ENCODE measurements at places on chromosomes 6 and 20.

DNA sequence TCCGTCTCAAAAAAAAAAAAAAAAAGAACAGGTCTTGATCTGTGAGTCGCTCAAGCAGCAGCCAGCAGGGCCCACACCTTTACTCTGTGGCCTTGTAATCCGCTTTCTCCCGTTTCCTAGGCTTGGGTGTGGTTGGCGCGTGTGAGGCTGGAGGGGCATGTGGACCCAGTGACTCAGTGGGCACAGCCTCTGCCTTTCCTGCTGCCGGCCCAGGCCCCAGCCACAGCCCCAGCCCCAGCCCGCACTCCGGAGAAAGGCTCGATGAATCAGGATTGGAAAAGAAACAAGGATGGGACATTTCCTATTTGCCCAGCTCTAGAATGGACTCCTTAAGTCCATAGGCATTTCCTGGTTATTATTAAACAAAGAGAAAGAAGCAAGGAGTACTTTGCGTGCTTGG, 4.3 kb downstream of the BHLHE23 start:
- no peaks in the 10 kb centered on the region for H3K36me3 ChIP-seq
- H3K27me3 ChIP-seq: peaks cover 68% of the 10 kb centered on the region
- H3K4me3 ChIP-seq: no peak overlapping the region
- DNase-seq: no peak
- H3K27ac ChIP-seq: no peak overlapping the region

GRCh38 chr6:141728330-141728729, 404.4 kb upstream of the GJE1 start:
- H3K27ac ChIP-seq: no peak overlapping the region
- H3K27me3 ChIP-seq: no peaks in the 10 kb centered on the region

GRCh38 chr6:14025160-14025559, 92.4 kb upstream of the CD83 start:
- H3K36me3 ChIP-seq: no peaks in the 10 kb centered on the region
- DNase-seq: no peak
- no peak overlapping the region for H3K4me3 ChIP-seq
- H3K27me3 ChIP-seq: peaks cover 33% of the 10 kb centered on the region
- H3K27ac ChIP-seq: no peak overlapping the region

GRCh38 chr20:3846378-3846739, 275 bp upstream of the MAVS start:
- H3K4me3 ChIP-seq: peak overlapping the region; percentile 90
- peaks cover 1% of the 10 kb centered on the region for H3K36me3 ChIP-seq
- H3K27me3 ChIP-seq: no peaks in the 10 kb centered on the region
- peaks cover 39% of the 10 kb centered on the region for H3K4me1 ChIP-seq
- no peak for DNase-seq

GRCh38 chr6:158911746-158912480, 88.1 kb downstream of the RSPH3 start:
- peak; percentile 35 for DNase-seq
- no peaks in the 10 kb centered on the region for H3K27me3 ChIP-seq
- peaks cover 49% of the 10 kb centered on the region for H3K4me1 ChIP-seq
- H3K36me3 ChIP-seq: no peaks in the 10 kb centered on the region
- H3K4me3 ChIP-seq: peak overlapping the region; percentile 64

GRCh38 chr6:46325561-46326530, 155.1 kb upstream of the ENPP5 start:
- DNase-seq: peak; percentile 39
- H3K36me3 ChIP-seq: no peaks in the 10 kb centered on the region
- H3K4me1 ChIP-seq: peaks cover 31% of the 10 kb centered on the region
- H3K27me3 ChIP-seq: peaks cover 40% of the 10 kb centered on the region
- H3K4me3 ChIP-seq: no peak overlapping the region

- peaks cover 58% of the 10 kb centered on the region for H3K27me3 ChIP-seq
- H3K4me3 ChIP-seq: no peak overlapping the region
- H3K4me1 ChIP-seq: peaks cover 22% of the 10 kb centered on the region
- peak; percentile 14 for DNase-seq
- H3K27ac ChIP-seq: no peak overlapping the region
Observed at GRCh38 chr20:1816384-1817381, 78.5 kb upstream of the SIRPA start.

- H3K4me3 ChIP-seq: no peak overlapping the region
- no peaks in the 10 kb centered on the region for H3K4me1 ChIP-seq
- no peaks in the 10 kb centered on the region for H3K36me3 ChIP-seq
- no peak overlapping the region for H3K27ac ChIP-seq
- no peak for DNase-seq
- peaks cover 12% of the 10 kb centered on the region for H3K27me3 ChIP-seq
Observed at GRCh38 chr20:51287628-51288413, 254.7 kb downstream of the NFATC2 start.

- H3K36me3 ChIP-seq: peaks cover 2% of the 10 kb centered on the region
- DNase-seq: no peak
- peak overlapping the region; percentile 99 for H3K4me3 ChIP-seq
- peaks cover 45% of the 10 kb centered on the region for H3K4me1 ChIP-seq
- H3K27ac ChIP-seq: peak overlapping the region; percentile 99
Observed at GRCh38 chr20:63895202-63895951, 451 bp downstream of the DNAJC5 start.

GRCh38 chr6:85673198-85674139, 30.8 kb upstream of the SYNCRIP start:
- H3K36me3 ChIP-seq: peaks cover 46% of the 10 kb centered on the region
- H3K4me3 ChIP-seq: no peak overlapping the region
- H3K4me1 ChIP-seq: peaks cover 76% of the 10 kb centered on the region
- no peaks in the 10 kb centered on the region for H3K27me3 ChIP-seq

DNA sequence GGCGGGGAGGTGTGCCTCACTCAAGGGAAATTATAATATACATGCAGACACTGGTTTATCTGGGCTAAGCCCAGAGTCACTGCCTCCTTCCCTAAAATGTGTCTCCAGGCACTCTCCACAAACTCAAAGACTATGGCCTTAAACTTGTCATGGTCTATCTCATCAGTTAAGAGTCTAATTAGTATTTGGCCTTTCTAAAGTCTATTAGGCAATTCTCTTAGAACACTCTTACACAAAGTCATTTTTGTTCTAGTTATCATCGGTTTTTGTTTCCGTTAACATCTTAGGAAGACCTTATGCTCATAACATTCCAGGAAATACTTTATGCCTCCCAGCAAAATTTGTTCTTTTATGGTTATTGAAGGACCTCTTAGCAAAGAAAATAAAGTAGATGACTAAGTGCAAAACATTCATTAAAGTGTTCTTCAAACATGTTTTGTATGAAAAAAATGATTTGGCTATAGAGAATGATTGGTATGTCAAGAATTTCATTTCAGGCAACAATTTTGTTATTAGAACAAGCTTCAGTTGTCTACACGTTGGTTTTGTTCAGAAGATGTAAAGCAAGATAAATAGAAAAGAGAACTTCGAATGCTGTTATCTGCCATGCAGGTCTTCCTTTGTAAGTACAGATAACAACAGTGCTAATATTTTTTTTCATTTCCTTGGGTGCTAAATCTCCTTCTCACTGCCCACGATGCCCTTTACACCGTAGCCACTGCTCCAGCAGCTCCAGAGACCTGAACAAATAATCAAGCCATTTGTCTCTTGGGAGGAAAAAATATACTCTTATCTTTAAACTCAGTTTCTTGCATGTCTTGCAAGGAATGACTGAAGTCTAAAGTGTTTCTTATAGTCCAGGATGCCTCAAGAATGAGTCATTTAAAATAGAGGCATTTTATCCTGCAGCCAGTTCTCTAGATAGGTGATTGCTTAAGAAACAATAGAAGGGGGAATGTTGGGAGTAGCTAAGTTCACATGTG, 170.4 kb downstream of the HTR1B start:
- no peaks in the 10 kb centered on the region for H3K4me1 ChIP-seq
- no peaks in the 10 kb centered on the region for H3K36me3 ChIP-seq
- H3K27ac ChIP-seq: no peak overlapping the region
- no peak for DNase-seq
- H3K27me3 ChIP-seq: no peaks in the 10 kb centered on the region

DNA sequence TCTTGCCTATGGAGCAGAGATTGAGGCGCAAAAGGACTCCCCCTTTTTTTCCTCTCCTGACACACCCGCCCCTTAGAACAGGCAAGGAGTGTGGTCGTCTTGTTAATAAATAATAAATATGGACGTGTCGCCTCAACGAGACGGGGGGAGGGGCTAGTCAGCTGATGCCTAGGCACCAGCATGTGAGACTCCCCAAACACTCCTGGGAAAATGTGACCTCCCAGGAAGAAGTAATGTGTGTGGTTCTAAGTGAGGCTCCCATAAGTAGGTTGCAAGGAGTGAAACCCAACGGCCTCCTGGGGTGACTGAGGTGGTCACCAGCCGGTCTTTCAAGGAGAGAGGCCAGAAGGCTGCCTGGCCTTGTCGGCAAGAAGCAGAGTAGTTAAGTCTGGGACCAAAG, 1.1 kb upstream of the FAXC start:
- peaks cover 77% of the 10 kb centered on the region for H3K27me3 ChIP-seq
- no peak overlapping the region for H3K27ac ChIP-seq
- H3K4me3 ChIP-seq: no peak overlapping the region
- no peak for DNase-seq
- no peaks in the 10 kb centered on the region for H3K36me3 ChIP-seq
